ENCODE measurements at places on chromosomes 3 and 15.

DNA sequence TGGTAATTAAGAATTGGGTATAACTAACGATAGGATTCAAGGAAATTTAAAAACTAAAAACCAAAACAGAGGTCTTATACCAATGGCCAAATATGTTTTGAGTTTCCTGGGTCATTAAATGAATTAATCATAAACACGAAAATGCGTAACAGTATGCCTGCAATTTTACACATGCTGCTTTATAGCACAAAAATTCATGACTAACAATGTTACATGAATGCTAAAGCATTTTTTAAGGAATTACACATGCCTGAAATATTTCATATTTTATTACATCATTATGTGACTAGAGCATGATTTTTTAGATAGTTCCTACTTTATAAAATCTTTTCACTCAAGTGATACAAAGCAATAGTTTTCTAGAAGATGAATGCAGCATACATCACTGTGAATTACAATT lies 74.7 kb downstream of the ZNF148 start:
- no peak for DNase-seq

GRCh38 chr3:111675846-111676210 lies 80.7 kb upstream of the ZBED2 start:
- DNase-seq, result no peak

GRCh38 chr3:134487406-134487805 lies 1.5 kb downstream of the CEP63 start:
- DNase-seq, result no peak

DNA sequence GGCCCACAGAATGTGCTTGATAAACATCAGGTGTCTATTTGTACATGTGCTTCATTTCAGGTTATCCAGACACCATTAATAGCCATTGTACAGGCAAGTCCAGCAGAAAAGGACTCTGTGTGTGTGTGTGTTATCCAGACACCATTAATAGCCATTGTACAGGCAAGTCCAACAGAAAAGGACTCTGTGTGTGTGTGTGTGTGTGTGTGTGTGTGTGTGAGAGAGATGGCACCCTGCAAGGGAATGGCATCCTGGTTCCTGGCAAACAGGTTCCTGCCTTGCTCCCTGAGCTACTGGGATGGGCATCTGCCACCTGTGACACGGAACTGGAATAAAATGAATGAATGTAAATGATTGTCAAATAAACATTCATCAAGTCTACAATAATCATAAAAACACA lies 11.7 kb downstream of the SUCLG2 start:
- no peak for DNase-seq

GRCh38 chr3:72991522-72991921 lies 5.1 kb upstream of the PPP4R2 start:
- no peak for DNase-seq

- DNase-seq, result no peak
These were observed 82.7 kb upstream of the SLC6A6 start for GRCh38 chr3:14319654-14320182.

DNA sequence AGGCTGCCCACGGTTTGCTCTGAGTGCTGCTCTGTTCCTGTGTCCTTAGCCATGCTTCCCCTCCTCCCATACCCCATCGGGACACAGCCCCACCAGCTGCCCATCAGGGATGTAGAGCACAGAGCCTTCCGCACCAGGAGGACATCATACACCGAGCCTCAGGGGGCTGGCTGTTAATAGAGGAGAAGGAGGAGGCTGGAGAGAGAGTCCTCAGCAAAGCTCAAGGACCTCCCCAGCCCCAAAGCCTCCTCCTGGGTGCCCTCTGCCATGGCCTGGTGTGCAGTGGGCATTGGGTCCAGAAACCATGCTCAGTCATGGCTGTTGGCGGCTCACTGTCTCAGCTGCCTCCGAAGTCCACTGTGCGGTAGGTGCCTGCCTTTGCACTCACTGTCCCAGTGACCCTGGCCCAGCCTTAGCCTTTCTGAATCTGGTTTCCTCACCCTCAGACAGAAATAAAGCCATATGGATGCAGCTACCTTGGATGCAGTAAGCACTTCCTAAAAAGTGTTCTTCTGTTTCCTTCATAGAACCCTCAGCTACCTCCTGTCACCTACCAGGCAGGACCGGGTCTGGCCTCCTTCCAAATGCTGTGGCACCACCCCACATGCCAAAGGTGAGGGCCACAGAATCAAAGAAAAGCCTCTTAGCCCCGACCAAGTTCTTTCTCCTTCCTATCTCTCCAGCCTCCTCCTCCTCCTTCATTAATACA lies 53.9 kb downstream of the ACAD9 start:
- no peak for DNase-seq

DNA sequence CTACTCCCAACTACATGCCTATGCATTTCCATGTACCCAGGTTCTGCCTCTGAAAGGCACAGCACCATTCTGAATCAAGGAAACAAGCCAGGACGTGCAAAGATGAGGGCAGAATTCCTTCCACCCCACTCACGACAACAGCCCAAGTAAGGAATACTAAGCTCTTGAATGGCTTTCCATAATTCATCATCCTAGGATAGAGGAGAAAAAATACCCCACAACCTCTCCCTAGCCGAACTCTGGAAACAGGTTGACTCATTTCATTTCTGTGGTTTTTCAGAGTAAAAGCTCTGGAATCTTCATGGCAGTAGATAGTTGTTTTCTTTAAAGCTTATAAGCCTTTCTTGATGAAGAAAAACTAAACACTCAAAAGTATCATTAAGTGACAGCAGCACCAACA lies 77.8 kb downstream of the PDZRN3 start:
- no peak for DNase-seq
